ENCODE measurements at places on chromosomes 4 and X.

- DNase-seq = no peak
Observed at GRCh38 chrX:46796574-46797191, 37.8 kb upstream of the SLC9A7 start.

DNA sequence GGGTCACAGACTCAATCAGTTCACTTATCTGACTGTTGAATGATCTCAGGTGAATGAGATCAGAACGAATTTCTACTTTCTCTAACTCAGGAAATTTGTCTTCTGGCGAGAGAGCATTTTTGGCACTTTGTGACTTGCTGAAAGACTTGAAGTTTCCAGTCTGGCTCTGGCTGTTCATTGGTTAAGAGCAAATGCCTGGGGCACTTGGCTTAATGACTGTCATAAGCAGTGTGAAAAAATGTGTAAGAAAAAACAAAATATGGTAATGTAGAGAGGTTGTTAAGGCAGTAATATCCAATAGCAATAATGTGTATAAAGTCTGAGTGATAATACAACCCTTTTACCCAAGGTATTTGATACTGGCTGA lies 71.3 kb upstream of the PGRMC2 start:
- DNase-seq = no peak

DNA sequence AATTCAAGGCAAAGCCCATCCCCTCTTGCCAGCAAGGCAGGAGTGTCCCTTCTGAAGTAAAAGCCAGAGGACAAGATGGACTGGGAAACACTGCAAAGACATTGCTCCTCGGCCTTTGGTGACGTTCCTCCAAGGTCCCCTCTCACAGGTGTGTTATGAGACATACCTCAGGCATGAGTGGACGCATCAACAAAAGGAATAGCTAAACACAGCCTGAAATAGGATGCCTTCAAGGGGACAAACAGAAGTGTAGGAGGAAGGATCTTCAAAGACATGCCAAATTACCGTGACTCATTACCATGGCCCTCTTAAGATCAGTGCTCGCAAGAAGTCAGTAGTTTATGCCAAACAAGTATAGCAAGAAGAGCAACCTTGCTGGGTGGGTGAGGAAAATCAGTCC lies 6.0 kb upstream of the IDS start:
- DNase-seq = no peak

DNA sequence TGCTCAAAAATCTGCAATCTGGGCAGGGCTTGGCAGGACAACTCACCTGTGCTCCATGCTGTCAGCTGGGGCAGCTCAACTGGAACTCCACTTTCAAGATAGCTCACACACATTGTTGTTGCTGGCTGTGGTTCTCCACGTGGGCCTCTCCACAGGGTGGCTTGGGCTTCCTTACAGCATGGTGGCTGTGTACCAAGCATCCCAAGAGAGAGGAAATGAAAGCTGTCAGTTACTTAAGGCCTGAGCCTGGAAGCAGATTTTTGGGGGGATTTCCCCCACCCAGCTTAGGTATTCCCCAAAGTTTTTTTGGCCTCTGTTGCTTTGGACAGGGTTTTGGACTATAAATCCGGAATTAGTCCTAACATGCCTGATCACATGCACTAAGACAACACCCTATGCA lies 81.0 kb downstream of the BCOR start:
- DNase-seq = no peak

GRCh38 chr4:74158466-74159142 lies 686 bp downstream of the MTHFD2L start:
- DNase-seq = no peak
